ENCODE measurements at places on chromosomes 2 and 18.
A peak's percentile ranks its signal among the peaks of the same experiment; 100 is the strongest.

- no peak for DNase-seq
These were observed 15.2 kb upstream of the NOSTRIN start for GRCh38 chr2:168787098-168787781.

DNA sequence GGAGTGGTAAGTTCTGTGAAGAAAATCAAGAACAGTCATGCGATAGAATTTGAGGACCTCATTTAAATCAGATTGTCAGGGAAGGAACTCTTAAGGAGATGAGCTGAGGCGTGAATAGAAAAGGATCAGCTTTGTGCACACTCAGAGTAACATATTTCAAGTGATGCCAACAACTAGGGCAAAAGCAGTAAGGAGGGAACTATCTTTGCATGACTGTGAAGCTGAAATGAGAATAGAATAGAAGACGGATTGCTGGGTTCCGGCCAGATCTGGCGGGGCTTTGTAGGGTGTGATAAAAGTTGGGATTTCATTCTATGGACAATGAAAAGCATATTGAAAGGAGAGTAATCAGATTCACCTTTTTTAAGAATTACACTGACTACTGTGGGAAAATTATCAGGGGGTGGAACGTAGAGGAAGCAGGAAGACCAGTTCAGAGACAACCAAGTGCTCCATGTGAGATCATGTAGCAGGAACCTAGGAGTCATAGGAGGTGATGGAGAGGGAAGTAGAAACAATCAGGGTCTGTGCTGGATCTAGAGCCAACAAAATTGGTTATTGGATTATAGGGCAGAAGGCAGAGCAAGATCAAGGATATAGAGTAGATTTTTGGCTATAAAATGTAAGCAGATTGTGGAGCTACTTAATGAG lies 884.3 kb downstream of the DCC start:
- no peak for DNase-seq

GRCh38 chr2:209358992-209359391 lies 64.9 kb upstream of the MAP2 start:
- no peak for DNase-seq

GRCh38 chr2:217954469-217954868 lies 48.3 kb downstream of the TNS1 start:
- no peak for DNase-seq

GRCh38 chr2:95012881-95013550 lies 12.5 kb upstream of the MAL start:
- peak; percentile 46 for DNase-seq

DNA sequence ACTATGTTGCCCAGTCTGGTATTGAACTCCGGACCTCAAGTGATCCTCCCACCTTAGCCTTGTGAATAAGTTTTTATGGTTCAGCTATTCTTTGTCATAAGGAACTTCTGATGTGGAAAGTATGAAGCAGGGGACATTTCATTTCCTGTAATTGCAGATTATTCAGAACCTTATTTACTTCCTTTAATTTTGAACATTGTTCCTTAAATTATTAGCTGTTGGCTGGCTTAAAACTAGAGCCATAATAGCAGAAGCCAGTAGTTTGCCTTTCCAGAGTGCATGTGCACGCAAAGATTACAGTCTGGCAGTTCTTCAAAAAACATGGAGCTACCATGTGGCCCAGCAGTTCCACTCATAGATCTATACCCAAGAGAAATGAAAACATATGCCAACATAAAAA lies 53.1 kb downstream of the PMS1 start:
- no peak for DNase-seq

DNA sequence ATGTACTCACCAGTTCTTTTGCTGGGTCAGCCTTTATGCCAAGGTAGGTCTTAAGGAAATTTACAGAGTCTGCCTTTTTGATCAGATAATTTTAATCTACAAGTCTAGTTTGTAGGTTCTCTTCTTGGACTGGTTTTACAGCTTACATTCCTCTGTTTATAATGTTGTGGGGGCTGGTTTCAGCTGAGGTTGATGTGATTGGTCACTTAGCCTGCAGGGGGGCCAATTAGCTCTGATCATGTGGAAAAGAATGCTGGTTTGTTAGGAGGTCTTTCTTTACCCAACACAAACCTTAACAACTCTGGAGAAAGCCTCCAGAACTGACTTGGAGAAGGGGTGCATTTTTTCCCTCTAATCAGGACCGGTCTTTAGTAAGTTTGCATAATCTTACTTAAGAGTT lies at the start of gene KCNJ13:
Gene KCNJ13, minus strand, starts transcription at position 131 of the 400 bp plus-strand sequence. CDS start 5,203 bp downstream, outside the sequence.
- DNase-seq = no peak

DNA sequence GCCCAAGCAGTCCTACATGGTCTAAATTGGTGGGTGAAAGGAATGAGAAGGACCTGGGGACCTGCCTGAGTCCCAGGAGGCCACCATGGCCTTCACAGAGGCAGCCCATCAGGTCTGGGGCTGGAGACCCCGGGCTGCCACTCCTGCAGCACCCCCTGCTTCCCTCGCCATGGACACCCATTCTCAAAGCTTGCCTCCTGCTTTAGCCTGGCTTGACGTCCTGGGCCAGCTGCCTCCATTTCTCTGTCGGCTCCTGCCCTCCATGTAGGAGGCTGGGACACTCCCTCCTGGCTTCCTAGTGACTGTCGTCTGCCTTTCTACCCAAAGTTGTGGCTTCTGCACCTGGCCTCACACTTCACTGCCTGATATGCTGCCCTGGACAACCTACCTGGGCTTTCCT lies 198.6 kb downstream of the FAM210A start:
- DNase-seq = no peak

- DNase-seq = no peak
These were observed 270.5 kb upstream of the MEIS1 start for GRCh38 chr2:66164470-66164869.

All from GM12864 (cell line).